GOT3 (cell line): ENCODE measurements at places on chromosomes 3 and 15.

DNA sequence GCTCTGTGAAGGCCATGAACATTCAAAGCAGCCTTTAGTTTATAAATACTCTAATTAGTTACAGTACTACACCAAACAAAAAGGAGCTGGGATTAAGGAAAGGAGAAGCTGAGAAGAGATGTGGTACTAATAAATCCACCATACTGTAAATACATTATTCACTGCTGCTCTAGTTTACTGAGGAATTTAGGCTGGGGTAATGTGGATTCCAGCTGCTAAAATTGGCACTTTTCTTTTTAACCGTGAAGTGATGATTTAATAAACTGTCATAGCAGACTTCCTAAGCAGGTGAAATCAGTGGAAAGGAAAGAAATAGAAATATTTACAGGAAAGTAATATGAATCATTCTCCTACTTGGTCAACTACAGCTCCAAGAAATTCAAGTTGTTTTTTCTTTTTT is 88.7 kb downstream of the TFG start:
- no peak for DNase-seq

DNA sequence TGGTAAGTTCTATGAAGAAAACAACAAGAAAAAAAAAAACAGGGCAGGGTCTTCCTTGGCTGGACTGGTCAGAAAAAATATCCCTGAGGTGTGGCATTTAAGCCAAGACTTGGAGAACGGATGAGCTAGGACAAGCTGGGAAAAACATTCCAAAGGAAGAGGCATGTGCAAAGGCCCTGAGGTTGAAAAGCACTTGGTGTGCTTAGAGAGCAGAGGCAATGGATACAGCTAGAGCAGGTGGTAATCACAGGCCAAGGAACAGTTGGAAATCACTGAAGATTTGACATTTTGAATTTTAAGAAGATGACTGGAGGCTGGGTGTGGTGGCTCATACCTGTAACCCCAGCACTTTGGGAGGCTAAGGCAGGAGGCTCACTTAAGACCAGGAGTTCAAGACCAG is 42.9 kb upstream of the PDE8A start:
- DNase-seq = no peak

GRCh38 chr3:142003291-142003690 is 126.8 kb downstream of the ATP1B3 start:
- DNase-seq = no peak

DNA sequence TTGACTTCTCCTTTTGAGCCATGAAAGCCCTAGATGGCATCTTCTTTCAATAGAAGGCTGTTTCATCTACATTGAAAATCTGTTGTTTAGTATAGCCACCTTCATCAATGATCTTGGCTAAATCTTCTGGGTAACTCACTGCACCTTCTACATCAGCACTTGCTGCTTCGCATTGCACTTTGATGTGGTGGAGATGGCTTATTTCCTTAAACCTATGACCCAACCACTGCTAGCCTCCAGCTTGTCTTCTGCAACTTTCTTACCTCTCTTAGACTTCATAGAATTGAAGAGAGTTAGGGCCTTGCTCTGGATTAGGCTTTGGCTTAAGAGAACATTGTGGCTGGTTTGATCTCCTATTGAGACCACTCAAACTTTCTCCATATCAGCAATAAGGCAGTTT is 189.8 kb downstream of the PLCL2 start:
- no peak for DNase-seq

DNA sequence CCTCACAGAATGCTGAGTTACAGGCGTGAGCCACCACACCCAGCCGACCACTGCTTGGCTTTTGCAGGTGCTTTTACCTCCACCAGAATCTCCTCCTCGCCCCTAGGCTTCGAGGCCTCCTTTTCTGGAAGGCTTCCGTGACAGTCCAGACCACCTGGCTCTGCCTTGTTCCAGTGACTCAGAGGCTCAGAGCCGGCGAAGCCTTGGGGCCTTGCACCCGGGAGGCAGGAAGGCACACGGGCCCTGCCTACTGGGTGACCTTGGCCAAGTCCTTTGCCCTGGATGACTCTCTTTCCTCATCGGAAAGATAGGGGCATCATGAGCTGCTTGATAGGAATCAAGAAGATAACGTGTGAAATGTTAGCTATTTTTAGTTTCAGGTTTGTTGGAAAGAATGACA is 31.3 kb upstream of the FURIN start:
- DNase-seq = no peak

DNA sequence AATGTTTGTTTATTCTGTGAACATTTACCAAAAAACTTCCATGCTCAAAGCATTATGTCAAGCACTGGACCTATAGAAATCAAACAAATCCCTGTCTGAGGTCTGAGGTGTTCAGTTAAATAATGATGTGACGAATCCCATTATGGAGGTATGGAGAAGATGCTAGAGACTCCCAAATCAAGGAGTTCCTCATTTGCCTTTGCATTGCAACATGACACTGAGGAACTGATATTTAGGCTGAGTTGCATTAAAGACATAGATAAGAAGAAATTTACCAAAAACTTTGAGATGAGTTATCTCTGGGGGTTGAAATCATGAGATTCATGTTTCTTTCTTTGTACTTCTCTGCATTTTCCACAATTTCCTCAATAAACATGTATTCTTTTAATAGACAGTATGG is 16.0 kb downstream of the CD200 start:
- no peak for DNase-seq

DNA sequence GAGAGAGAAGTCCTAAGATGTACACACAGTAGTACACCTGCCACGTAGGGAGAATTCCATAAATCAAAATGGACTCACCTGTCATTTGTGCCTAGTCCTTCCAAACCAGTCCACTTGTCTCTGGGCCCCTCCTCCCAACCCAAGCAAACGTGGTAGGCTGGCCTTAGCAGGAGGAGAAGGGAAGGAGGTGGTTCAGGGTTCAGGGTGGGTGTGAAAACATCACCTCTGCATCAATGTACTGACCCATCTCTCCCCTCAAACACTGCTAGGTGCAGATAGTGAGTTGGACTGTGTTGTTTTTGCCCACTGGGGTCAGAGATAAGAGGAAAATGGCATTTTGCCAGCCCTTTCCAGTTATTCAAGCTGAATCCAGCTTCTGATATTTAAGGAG is 99.3 kb downstream of the MME start:
- no peak for DNase-seq

DNA sequence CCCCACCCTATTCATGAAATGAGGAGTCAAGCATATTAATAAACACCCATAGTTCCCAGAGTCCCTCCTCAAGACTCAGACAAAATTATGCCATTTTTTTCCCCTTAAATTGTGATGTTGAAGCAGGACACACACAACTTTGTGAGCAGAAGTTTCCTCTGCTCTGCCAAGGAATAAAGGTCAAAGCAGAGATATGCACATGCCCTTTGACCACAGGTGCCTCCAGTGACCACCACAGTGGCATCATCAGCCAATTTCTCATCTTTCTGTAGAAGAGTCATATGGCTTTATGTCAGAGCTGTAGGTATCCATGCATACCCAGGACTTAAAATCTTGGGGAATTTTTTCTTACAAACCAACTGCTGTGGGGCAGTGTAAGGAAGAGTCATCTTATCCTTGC is 304.4 kb upstream of the GADL1 start:
- DNase-seq = no peak

GRCh38 chr3:125379483-125379882 is 4.4 kb upstream of the ZNF148 start:
- no peak for DNase-seq

- DNase-seq = no peak
Measured at GRCh38 chr15:47412136-47412535, 305.2 kb upstream of the SEMA6D start.

DNA sequence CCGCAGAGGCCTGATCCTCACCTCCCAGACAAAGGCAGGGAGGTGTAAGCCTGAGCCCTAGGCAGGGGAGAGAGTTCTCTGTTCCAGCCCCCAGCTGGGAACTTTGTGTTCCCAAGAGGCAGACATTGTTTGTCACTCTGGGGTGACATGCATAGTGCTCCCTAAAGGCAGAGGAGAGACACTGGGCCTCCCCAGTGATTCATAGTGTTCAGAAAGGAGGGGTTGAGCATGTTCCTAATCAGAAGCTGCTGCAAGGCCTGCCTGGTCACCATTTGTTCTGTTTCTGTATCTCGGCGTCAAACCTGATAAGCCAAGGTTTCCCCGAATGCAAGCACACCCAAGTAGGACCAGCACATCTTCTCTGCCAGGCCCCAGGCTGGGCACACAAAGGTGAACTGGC is 24.0 kb upstream of the SLC6A6 start:
- DNase-seq = no peak

GRCh38 chr3:114218006-114218405 is 19.4 kb downstream of the ZNF80 start:
- DNase-seq = no peak

DNA sequence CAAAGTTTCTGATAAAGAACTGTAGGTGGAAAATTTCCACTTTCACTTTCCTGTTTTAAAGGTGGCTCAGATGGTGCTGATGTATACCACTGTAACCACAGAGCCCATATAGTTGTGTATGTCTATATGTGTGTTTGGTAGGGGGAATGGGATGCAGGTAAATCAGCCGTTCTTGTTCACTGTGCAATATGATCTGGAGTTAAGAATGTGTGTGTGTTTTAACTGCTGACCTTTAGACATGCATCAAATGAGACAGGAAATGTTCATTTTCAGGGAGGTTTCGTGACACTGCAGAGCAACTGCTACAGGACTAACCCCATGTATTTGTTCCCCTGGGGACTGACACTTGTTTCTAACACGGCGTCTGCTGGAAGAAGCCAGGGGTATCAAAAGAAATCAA is 180.5 kb downstream of the TAFA4 start:
- DNase-seq = no peak

DNA sequence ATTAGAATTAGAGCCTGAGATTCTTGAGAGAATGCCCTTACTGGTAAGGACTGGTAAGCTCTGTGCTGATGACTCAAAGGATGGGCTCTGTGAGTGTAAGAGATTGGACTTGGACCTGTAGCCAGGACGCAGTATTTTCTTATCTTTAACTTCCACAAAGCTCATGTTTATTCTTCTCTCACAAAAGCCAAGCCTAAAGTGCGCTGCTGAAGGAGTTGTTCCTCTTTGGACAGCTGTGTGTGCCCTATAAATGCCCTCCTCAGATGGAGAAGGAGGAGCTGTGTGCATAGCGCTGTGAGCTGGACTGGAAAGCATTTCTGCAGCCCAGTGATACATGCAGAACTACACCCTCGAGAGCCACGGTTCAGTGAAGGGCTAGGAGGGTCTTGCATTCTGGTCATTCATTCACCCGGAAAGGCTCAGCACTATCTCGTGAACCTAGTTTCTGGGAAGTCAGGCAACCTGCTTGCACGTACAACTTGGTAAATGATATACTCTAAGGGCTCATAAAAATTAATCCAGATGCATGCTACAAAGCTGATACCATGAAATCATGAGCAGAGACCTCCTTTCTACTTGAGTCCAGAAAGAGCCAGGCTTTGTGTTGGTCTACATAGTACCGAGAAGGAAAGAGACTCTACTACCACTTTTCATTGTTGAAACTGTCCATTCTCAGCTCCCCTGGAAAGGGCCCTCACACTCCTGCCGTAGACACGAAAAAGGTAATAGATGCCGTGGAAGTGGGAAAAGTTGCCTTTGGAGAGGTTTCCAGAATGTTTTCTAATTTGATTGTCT is 103.0 kb upstream of the TBL1XR1 start:
- DNase-seq = no peak

DNA sequence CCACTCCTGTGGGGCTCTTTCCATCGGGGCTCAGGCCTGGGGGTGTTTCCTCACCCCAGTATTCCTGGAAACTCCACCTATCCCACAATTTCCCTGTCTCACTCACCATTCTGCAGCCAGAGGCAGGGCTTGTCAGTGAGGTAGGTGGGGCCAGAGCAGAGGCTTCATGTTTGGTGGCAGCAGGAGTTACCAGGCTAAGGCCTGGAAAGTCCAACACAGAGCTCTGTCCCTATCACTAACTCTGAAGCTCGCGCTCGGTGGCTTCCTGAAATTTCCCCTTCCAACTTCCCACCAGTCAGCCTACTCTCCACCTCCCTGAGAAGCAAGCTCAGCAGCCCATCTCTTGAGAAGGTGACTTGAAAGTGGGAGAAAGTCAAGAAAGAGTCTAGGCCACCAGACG is 44.2 kb downstream of the CDC25A start:
- DNase-seq = no peak

- DNase-seq = no peak
Measured at GRCh38 chr15:80584973-80585525, 110.1 kb upstream of the ABHD17C start.

DNA sequence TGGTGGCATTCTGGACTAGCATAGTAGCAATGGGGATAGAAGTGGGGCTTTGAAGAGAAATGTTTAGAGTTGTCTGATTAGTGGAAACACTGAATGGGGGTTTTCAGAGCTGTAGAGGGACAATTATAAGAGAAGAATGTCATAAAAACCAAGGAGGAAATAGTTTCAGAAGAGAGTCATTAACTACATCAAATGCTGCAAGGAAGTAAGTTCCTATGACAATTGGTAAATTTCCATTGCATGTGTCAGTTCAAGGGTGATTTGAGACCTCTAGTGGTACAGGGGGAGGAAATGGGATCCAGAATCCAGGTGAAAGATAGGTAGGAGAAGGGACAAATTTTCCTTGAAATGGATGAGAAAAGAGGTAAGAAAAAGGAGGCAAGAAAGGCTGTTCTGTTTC is 68.3 kb upstream of the TBC1D5 start:
- no peak for DNase-seq

DNA sequence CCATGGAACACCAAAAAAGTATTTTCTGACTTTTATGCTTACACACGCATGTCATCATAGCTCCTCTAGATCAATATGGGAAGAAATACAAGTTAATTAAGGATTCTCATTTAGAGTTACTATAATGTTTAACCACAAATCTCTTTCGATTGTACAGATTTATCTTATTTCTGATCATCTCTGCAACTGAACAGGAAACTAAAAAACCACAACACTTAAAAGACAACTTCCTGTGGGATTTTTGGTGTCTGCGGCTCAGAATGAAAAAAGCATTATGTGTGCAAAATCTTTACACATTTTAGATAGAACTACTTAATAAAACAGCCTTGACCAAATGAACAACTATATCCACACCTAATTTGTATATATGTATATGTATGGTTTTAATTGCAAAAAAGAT is 3.0 kb upstream of the TJP1 start:
- no peak for DNase-seq
